Memory B cell (primary cell): ENCODE measurements at places on chromosomes 5 and 9.

GRCh38 chr5:149749481-149750365 is 19.6 kb downstream of the PPARGC1B start:
- no peak for DNase-seq

DNA sequence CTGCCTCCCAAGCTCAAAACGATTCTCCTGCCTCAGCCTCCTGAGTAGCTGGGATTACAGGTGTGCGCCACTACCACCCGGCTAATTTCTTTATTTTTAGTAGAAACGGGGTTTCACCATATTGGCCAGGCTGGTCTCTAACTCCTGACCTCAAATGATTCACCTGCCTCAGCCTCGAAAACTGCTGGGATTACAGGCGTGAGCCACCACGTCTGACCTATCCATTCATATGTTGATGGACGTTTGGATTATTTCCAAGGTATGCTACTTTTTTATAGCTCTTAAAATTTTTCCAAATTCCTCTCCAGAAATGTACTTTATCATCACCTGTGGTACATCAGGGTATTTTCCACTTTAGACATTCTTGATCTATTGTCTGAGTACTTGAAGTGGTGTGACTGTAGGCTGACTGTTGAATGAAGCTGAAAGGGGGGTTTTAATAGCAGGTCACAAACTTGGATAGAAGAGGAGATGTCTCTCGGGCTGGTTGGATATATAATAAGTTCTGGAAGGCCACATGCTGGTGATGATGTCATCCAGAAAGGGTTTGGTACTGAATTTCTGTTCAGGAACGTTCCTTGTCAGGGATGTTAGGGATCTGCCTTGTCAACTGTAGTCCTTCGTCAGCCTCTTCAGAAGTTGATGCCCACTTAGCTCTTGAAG is 7.4 kb downstream of the CTNNA1 start:
- no peak for DNase-seq

- DNase-seq = no peak
These were observed 461.3 kb upstream of the RORB start for GRCh38 chr9:74035786-74036185.

GRCh38 chr5:33299621-33300208 is 141.1 kb upstream of the TARS1 start:
- DNase-seq = no peak

GRCh38 chr5:133653760-133654049 is 41.4 kb upstream of the FSTL4 start:
- no peak for DNase-seq

DNA sequence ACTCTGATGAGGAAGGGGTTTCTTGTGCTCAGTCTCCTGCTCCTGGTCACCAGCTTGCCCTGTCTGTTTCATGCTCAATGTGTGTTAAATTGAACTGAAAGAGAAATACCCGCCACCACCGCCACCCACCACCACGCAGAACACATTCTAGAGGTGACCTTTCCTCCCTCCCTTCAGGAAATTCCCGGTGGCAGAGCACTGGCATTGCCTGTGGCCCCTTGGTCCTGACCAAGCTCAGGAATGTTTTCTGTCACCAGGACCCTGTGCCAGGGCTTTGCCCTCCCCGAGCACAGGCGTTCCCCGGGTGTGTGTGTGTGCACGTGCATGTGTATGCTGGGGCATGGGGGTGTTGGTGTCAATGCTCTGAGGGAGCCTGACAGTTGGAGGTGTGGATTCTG is 10.2 kb upstream of the SLC25A51 start:
- no peak for DNase-seq

- DNase-seq = no peak
These were observed 35.6 kb upstream of the ANXA1 start for GRCh38 chr9:73116031-73116430.

GRCh38 chr5:123819386-123819785 is 307.4 kb downstream of the CSNK1G3 start:
- DNase-seq = no peak

GRCh38 chr5:79546782-79547428 is 33.0 kb upstream of the HOMER1 start:
- DNase-seq = no peak

GRCh38 chr9:96022445-96023051 is 147.1 kb downstream of the ERCC6L2 start:
- no peak for DNase-seq

DNA sequence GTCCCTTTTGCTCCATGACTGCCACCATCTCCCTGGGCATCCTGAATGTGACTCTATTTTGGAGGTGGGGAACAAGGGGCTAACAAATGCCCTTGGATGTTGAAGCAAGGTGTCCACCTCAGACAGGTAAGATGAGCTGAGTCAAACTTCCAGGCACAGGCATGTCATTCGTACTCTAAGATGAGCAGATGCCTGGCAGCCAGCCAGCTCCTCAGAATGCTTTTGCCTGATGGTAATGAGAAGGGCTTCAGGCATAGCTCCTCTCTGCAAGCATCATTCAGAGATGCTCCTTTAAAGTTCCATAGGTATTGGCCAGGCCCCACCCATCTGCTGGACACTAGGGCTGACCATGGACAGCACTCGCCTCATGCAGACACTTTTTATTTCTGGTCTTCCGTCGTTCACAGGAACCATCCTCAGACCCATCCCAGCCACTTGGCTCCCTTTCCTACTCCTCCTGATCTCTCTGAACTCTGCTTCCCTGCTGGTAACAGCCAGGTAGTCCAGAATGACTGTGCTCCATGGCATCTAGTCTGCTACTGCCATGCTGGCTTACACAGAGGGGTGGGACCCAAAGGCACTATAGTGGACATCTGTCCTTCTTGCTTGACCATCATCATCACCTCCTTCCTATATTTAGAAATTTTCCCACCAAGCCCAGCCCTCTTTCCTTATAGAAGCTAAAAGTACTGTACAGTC is 118.8 kb downstream of the GLIS3 start:
- DNase-seq = no peak
